ENCODE measurements at places on chromosomes 3 and 15.

DNA sequence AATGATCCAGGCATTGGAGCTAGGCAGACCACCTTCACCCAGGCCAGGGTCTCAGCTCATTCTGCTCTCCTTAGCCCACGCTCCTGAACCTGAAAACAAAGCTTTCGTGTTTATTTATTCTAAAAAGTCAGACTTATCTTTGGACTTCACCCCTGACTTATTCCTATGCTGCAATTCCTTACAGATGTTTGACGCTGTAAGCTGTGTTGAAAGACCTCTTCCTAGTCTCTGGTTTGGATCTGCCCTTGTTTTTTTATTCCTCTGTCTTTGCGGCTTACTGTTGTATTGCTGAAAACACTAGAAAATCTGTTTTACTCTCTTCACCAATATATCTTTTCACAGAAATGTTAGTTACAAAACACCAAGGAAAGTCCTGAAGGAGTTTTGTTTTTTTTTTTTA lies 40.5 kb upstream of the LDHAL6B start:
- no peak for DNase-seq

DNA sequence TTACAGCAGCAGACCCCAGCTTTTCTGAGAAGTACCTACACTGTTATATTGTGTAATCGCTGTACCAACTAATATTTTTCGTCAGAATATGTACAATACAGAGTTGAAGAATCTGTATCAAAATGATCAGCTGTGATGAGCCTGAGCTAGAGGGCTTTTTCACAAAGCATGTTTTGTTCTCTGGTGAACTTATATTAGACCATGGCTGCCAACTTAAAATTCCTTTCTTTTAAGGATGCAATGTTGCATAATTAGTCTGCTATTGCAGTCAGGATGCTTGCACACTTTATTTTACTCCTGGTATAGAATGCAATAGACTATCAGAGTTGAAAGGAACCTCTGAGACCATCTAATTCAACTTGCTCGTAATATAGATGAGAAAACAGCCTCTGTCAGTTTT lies 127.8 kb downstream of the RBMS3 start:
- no peak for DNase-seq

GRCh38 chr15:32953533-32953910 lies 235.7 kb downstream of the GREM1 start:
- peak; percentile 32 for DNase-seq

DNA sequence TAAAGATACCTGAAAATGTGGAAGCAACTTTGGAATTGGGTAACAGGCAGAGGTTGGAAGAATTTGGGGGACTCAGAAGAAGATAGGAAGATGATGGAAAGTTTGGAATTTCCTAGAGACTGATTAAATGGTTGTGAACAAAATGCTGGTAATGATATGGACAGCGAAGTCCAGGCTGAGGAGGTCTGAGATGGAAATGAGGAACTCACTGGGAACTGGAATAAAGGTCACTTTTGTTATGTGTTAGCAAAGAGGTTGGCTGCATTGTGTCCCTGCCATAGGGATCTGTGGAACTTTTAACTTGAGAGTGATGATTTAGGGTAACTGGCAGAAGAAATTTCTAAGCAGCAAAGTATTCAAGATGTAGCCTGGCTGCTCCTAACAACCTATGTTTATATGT lies 13.0 kb downstream of the MITF start:
- no peak for DNase-seq

- DNase-seq, result no peak
These were observed 7.9 kb downstream of the VIPR1 start for GRCh38 chr3:42510325-42510724.

DNA sequence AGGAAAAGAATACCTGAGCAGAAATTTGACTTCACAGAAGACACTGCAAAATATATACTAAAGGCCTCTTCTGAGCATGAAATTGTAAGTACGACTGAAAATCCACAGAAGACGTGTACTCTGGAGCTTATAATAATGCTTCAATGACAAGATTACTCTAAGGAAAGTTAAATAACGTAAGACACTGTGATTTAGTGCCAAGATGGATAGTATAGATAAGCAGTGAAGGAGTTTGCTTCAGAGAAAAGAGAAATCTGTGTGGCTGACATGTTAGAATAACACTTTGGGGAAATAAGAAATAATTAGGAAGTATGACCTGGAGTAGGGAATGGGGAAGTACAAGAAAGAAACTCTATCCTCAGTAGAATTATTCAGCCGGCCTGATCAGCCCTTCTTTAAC lies 28.9 kb downstream of the ALDH1A2 start:
- no peak for DNase-seq

DNA sequence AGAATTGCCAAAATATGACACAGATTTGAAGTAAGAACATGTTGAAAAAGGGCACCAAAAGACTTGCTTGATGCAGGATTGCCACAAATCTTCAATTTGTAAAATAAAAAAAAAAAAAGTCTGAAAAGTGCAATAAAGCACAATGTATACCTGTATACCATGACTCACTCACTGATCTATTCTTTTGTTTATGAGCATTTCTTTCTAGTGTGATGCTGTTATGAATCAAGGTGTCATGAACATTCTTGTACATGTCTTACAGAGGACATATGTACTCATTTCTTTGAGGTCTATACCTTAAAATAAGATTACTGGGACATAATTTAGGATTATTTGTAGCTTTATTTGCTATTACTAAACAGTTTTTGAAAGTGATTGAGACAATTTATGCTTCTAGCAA lies 464.9 kb upstream of the RBMS3 start:
- no peak for DNase-seq

DNA sequence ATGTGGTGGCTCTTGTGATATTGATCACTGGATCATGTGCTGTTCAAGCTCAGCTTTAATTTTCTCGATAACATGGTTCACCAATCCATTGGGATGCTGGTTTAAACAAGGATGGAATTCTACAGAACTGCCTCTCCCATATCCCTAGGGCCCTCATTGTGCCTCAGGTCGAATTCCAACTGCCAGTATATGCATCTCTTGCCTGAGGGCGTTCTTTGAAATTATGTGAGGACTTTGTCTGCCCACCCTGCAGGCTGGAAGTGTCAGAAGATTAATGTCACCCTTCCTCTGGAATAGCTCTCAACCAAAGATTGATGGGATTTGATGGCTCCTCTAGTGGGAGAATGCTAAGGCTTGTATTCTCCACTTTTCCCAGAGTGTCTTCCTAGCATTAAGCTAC lies 175.6 kb upstream of the GALNT15 start:
- DNase-seq, result no peak

DNA sequence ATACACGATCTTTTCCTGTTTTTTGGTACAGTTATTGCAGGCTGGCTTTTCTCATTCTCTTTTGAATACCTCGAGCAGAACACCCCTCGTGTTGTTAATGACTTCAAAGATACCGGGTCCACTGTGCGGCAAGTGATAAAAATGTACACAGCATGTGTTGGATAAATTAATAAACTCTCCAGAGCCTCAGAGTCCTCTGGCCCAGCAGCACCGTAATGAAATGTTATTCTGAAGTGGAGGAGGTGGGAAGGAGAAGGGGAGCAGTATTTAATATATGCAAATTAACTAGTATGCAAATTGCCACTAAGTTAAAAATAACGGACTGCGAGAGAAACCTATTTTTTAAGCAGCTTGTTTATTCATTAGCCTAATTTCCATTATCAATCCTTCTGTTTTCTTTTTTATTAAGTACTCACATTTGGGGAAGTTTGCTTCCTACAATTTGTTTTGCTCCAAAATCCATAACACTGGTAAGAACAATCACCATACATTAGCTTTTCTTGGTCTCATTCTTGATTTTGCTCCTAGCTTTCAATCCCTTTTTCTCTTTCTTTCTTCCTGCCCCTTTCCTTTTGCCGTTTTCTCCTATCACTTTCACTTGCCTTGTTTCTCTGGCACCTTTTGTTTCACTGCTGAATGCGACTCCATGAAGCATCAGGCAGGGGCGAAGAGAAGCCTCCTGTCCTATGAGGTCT lies 462.3 kb upstream of the PPP2R3A start:
- no peak for DNase-seq

- DNase-seq, result no peak
These were observed 15.6 kb downstream of the TEX264 start for GRCh38 chr3:51686512-51687215.

- DNase-seq, result no peak
These were observed 97.9 kb upstream of the MEX3B start for GRCh38 chr15:82143390-82144385.

DNA sequence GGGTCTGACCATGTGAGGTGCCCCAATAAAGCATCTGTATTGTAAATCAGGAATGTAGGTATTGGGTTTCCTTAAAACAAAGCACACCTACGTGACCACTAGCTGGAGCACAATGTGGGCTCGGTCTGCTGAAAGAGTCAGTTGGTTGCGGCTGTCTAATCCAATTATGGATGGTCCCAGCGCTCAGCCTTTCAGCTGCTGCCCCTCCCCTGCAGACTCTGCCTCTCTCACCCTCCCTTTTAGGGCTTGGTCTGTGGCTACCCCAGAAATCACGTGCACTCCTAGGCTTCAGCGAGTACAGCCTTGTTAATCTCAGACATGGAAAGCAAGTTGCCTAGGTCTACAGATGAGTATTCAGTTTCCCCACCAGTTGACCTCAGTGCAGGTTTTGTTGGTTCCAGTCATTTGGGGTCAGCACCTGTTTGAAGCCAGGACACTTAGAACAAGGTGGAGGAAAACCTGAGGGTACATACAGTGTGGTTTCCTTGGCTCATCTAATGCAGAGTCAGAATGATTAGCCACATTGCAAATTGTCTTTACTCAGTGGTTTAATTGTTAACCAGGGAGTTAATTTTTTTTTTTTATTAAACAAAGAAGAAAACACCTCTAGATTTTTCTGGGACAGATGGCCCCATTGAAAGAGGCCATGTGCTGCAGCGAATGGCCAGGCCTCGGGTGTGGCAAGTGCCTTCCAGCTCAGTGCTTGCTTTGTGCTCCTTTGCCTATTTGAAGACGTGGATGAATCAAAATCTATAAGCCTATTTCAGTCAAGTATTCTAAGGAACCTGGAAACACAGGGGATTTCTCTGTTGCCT lies 137.7 kb downstream of the IGF1R start:
- peak; percentile 85 for DNase-seq

DNA sequence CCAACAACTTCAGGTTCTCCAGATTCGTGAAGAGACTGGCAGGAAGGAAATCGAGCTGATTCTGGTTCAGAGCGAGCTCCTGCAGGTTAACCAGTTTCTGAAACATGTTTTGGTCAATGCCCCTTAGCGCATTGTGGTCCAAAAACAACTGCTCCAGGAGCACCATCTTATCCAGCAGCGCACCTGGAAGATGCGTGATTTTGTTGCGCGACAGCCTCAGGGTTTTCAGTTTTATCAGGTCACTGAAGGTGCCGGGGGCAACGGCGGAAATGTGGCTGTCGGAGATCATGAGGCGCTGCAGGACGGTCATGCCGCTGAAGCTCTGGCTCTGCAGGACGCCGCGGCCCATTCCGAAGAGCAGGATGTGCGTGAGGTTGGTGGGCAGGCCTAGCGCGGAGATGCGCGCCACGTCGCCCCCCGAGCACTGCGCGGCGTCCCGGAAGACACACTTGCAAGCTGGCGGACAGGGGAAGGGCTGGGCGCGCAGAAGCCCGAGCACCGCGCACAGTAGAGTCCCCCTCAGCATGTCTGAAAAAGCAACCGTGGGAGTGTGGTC lies 1.2 kb downstream of the GP5 start:
- DNase-seq, result peak; percentile 67

DNA sequence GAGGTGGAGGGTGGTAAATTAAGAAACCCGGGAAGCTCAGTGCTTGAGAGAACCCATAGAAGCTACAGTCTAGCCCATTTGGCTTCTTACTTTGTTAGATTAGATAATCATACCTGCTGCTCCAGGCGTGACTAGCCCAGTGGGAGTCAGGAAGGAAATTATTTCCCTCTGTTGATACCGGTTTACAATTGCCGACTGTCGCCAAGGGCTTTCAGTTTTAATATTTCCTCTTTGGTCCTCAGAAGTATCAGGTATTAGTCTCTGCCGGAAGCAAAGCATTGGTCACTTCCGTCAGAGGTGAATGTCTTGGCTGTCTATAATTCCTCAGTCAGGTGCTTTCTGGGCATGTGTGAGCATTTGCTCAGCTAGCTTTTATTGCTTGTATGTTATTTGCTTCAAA lies 75.2 kb downstream of the LPP start:
- no peak for DNase-seq

DNA sequence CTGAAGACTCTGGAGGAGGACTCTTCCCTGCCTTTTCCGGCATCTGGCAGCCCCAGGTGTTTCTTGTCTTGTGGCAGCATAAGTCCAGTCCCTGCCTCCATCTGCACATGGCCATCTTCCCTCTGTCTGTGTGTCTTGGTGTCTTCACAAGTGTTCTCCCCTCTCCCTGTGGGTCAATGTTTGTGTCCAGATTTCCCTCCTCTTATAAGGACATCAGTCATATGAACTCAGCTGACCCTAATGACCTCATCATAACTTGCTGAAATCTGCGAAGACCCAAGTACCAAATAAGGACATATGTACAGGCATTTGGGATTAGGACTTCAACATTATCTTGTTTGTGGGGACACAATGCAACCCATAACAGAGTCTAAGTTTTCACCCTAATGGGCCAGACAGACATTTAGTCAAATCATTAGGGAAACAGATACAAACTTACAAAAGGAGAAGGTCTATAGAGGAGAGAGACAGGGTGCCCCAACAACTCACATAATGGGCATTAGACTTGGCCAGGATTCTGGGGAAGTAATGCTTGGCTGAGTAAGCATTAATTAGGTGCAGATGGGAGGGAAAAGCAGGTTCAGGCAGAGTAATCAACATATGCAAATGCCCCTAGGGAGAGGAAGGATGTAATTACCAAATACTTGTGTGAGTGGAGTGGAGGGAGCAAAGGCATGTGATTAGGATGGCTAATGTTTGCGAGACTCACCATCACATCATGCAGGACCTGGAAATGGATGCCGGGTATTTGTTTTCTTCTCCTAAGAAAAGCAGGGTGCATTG lies 372.8 kb upstream of the TBL1XR1 start:
- no peak for DNase-seq

- no peak for DNase-seq
These were observed 17.6 kb downstream of the IFT80 start for GRCh38 chr3:160381470-160381869.

DNA sequence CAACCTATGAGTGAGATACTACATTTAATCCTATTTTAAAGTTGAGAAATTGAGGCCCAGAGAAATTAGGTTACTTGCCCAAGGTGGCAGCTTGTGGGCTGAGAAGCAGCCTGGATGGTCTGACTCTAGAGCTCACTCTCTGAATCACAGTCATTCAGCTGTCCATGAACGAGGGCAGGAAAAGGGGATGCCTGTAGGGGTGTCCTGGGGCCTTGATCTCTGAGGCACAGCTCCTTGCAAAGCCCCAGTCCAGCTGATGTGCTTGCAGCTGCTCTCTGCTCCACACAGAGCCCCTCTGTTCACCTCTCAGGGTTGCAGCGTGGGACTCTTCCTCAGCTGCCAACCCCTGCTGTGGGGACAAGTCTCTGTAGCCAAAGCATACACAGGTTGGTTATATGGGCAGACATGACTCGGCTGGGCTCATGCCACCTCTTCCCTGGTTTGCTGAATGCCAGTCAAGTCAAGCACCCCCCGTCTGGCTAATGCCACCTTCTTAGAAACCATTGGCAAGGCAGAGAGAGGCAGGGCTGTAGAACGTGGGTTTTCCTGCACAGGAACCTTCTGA lies 56.8 kb downstream of the GASK1A start:
- DNase-seq, result no peak
